ENCODE measurements at places on chromosomes 7 and 10.

DNA sequence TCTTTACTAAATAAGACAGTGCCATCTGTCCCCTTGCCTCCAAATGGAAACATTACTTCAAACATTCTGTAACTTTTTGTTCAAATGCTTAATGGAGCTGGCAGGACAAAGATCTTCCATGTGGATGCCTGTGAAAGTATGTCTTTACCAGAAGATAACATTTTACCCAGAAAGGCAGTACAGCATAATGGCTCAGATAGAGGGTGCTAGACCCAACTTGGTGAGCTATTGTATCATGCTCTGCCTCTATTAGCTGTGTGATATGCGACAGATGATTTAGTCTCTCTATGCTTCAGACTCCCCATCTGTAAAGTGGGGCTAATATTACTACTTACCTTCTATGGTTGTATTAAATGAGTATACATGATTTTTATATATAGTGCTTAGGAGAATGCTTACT, 8.8 kb upstream of the SMKR1 start:
- no peak for DNase-seq

- no peak for DNase-seq
Measured at GRCh38 chr7:138352570-138353461, 107.2 kb upstream of the TRIM24 start.

DNA sequence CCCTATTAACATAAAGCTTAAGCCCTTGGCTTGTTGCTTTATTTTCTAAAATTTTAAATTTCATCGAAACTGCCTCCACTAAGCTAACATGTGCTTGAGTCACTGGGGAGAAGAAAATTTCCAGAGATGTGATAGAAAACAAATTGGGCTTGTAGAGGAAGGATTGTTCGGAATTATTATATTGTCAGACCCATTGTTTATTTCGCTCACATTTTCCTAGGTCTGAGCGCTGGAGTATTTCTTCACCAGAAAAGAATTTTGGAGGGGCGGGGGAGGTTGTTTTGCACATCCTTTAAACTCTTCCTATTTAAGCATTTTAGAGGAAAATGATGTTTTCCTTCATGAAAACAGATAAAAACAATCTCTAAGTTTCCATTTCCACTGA, 29.1 kb downstream of the CELF2 start:
- no peak for DNase-seq

GRCh38 chr10:111299037-111299436, 222.2 kb downstream of the ADRA2A start:
- no peak for DNase-seq

Data from CD8-positive, alpha-beta T cell (primary cell).